ENCODE measurements at places on chromosomes 4 and X. TPM values are rescaled to one million over a fixed set of nuclear protein-coding genes. Genes with fewer than 3 reads are reported as not detected.

- H3K27ac ChIP-seq: no peak overlapping the region
- DNase-seq: no peak
- H3K36me3 ChIP-seq: no peaks in the 10 kb centered on the region
- no peak overlapping the region for H3K4me3 ChIP-seq
Measured at GRCh38 chr4:102642631-102643298, 118.0 kb downstream of the MANBA start.

DNA sequence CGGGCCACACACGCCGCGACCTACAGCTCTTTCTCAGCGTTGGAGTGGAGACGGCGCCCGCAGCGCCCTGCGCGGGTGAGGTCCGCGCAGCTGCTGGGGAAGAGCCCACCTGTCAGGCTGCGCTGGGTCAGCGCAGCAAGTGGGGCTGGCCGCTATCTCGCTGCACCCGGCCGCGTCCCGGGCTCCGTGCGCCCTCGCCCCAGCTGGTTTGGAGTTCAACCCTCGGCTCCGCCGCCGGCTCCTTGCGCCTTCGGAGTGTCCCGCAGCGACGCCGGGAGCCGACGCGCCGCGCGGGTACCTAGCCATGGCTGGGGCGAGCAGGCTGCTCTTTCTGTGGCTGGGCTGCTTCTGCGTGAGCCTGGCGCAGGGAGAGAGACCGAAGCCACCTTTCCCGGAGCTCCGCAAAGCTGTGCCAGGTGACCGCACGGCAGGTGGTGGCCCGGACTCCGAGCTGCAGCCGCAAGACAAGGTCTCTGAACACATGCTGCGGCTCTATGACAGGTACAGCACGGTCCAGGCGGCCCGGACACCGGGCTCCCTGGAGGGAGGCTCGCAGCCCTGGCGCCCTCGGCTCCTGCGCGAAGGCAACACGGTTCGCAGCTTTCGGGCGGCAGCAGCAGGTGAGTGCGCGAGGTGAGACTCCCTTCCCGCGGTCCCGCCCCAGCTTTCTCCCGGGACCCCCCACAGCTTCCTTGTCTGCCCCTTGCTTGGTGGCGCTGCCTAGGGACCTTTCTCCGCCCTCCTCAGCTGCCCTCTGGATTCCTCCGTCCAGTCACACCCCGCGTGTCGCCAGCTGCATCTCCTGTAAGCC is 678 bp downstream of the BMP3 start:
- peak; percentile 50 for DNase-seq
- no peaks in the 10 kb centered on the region for H3K36me3 ChIP-seq
- H3K4me1 ChIP-seq: no peaks in the 10 kb centered on the region
- H3K4me3 ChIP-seq: peak overlapping the region; percentile 65
- H3K27me3 ChIP-seq: no peaks in the 10 kb centered on the region

DNA sequence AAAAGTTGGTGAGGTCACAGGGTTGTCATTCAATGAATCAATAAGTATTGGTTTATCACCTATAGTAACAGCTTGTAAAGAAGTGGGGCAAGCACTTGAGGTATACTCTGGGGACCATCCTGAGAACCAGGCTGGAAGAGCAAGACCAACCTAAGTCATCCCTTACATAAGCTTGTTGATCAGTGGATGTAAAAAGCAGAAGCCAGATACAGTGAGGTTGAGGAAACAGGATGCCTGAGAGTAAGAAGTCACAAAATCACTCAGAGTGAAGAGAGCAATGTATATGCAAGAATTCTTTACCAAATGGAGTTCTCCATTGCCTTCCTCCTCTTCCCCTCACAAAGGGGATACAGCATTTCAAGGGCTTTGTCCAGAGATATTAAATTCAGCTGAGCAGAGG is 76.3 kb upstream of the PACRGL start:
- no peaks in the 10 kb centered on the region for H3K27me3 ChIP-seq
- DNase-seq: no peak
- H3K4me1 ChIP-seq: no peaks in the 10 kb centered on the region
- H3K4me3 ChIP-seq: no peak overlapping the region
- H3K27ac ChIP-seq: no peak overlapping the region
- no peaks in the 10 kb centered on the region for H3K36me3 ChIP-seq

- no peaks in the 10 kb centered on the region for H3K36me3 ChIP-seq
- no peak for DNase-seq
- no peaks in the 10 kb centered on the region for H3K4me1 ChIP-seq
- H3K4me3 ChIP-seq: no peak overlapping the region
Measured at GRCh38 chr4:104795264-104795939, 300.7 kb upstream of the CXXC4 start.

- no peaks in the 10 kb centered on the region for H3K4me1 ChIP-seq
- no peak overlapping the region for H3K27ac ChIP-seq
- DNase-seq: no peak
- H3K36me3 ChIP-seq: no peaks in the 10 kb centered on the region
Measured at GRCh38 chrX:26918631-26919030, 544.5 kb downstream of the PPP4R3C start.

GRCh38 chr4:153506341-153507309 is 40.5 kb downstream of the TMEM131L start:
- no peaks in the 10 kb centered on the region for H3K36me3 ChIP-seq
- H3K4me3 ChIP-seq: no peak overlapping the region
- no peak overlapping the region for H3K27ac ChIP-seq
- H3K27me3 ChIP-seq: no peaks in the 10 kb centered on the region
- no peak for DNase-seq

DNA sequence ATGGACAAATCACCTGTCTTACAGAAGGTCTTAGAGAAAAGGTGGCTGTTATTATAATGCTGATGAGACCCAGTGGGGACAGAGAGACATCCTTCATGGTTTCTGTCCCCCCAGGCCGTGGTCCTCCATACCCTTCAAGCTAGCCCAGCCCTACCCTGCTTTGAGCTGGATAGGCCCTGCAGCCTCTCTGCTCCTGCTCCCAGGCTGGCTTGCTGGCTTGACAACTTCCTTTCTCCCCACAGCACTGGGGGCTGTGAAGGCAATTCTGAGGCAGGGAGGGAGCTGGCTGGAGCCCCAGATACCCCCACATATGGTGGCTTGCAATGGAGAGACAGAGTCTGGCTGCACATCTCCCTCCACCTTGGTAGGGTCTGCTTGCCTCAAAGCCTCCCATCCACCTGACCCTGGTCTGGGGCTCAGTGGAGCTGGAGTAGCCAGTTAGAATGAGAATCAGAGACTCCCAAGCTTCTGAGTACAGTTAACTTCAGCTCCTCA is 118.2 kb downstream of the PJA1 start:
- H3K36me3 ChIP-seq: no peaks in the 10 kb centered on the region
- H3K27me3 ChIP-seq: no peaks in the 10 kb centered on the region
- no peak overlapping the region for H3K4me3 ChIP-seq
- no peaks in the 10 kb centered on the region for H3K4me1 ChIP-seq
- DNase-seq: no peak

DNA sequence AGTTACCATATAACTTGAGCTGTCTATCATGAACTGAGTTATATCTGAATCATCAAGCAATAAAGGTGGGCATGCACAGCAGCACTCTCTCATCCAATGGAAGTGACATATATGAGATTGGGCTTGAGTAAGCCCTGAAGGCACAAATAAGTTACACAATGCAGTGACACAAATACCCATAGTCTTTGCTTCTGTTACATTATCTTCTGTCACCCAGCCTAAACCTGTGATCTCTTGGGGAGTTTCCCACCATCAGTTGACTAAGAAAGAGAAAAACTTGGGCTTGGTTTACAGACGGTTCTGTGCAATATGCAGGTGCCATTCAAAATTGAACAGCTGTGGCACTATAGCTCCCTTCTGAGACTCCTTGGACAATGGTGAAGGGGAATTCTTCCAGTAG is 138.8 kb upstream of the IL15 start:
- H3K27ac ChIP-seq: no peak overlapping the region
- no peaks in the 10 kb centered on the region for H3K27me3 ChIP-seq
- H3K4me1 ChIP-seq: no peaks in the 10 kb centered on the region
- no peaks in the 10 kb centered on the region for H3K36me3 ChIP-seq
- H3K4me3 ChIP-seq: no peak overlapping the region

GRCh38 chrX:32480019-32480418 is 731.3 kb downstream of the DMD start:
- no peaks in the 10 kb centered on the region for H3K36me3 ChIP-seq
- no peak overlapping the region for H3K27ac ChIP-seq
- no peaks in the 10 kb centered on the region for H3K4me1 ChIP-seq
- no peak overlapping the region for H3K4me3 ChIP-seq
- no peaks in the 10 kb centered on the region for H3K27me3 ChIP-seq

DNA sequence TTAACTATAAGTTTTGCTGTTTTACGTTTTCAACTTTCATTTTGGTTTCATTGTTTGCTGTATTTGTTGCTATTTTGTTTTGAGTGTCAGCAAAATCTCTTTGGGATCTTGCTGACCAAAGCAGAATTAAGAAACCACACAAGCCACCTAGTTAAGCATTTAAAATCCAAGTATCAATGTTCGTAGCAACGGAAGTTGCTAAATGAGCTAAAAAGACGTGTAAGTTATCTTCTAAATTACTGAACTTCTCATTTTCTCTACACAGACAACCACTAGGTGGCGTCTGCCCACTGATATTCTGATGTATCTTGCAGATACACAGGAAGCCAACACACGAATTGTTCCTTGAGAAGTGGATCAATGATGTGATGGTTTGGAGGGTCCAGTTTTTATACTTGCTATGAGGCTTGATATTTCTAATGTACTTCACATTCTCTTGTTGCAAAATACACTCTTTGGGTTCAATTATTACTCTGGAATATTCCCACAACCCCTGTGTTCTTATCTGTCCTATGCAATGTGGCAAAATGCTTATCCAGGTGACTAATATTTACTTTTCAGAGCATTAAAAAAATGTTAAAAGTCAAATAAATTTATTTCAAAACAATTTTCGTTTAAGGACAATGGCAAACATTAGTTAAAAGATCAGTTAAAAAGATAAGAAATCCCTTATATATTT is 250.5 kb downstream of the TECRL start:
- H3K27me3 ChIP-seq: no peaks in the 10 kb centered on the region
- no peak overlapping the region for H3K27ac ChIP-seq
- no peak overlapping the region for H3K4me3 ChIP-seq

GRCh38 chrX:132266583-132267355 is 47.5 kb upstream of the RAP2C start:
- no peaks in the 10 kb centered on the region for H3K27me3 ChIP-seq
- DNase-seq: no peak
- no peak overlapping the region for H3K4me3 ChIP-seq
- no peaks in the 10 kb centered on the region for H3K4me1 ChIP-seq
- H3K27ac ChIP-seq: no peak overlapping the region

DNA sequence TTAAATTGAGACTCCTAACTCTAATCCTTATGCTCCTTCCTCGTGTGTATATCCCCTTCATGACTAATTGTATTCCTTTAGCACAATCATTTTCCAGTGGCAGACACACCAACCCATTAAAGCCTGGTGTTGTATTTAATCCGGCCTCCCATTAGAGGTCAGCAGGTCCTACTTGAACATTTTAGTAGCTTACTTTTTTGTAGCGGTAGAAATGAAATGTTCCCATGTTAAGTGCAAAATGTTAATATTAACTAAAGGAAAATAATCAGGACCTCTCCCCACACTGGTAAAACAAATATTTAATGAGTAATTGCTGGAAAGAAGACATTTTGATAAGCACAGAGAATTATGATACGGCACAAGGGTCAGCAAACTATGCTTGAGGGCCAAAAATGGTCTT is 3.4 kb downstream of the RAB33B start:
- H3K4me3 ChIP-seq: no peak overlapping the region
- DNase-seq: no peak
- H3K36me3 ChIP-seq: no peaks in the 10 kb centered on the region

DNA sequence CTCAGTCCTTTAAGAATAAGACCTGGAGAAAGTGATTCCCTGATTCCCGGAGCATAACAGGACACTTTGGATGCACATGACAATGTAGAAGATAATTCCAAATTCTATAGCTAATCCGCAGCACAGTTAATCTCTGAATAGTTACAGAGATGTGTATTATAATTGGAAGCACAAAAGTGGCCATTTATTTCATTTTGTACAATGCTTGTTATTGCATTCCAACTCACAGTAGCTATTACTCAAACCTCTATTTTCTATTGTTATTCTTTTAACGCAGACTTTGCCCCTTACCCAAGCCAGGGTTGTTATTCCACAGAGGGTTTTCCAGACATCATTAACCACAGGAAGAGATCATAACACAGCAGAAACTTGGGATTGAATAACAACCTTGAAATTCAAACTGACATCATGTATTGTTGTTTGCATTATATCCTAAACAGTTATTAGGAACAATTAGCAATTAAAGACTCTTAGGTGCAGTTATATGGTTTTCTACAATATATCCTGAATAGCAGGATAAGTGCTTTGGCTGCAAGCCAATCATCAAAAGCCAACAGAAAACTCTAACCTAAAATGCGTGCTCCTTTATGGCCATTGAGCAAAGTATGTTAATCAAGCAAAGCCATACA is 984.0 kb upstream of the TENM3 start:
- no peaks in the 10 kb centered on the region for H3K27me3 ChIP-seq
- H3K27ac ChIP-seq: no peak overlapping the region
- no peak for DNase-seq
- H3K36me3 ChIP-seq: no peaks in the 10 kb centered on the region

GRCh38 chr4:156779774-156780173 is 191.8 kb downstream of the PDGFC start:
- DNase-seq: no peak
- H3K36me3 ChIP-seq: no peaks in the 10 kb centered on the region
- H3K27me3 ChIP-seq: no peaks in the 10 kb centered on the region

Gene NXF2
- not detected for total RNA-seq

Gene ETDB
- total RNA-seq: not detected

Gene GRIA2
- total RNA-seq: not detected

Gene BCLAF3
- 14.4 TPM for total RNA-seq

Gene ABCG2
- total RNA-seq: 128 TPM
